ENCODE measurements at places on chromosomes 2 and 18.

DNA sequence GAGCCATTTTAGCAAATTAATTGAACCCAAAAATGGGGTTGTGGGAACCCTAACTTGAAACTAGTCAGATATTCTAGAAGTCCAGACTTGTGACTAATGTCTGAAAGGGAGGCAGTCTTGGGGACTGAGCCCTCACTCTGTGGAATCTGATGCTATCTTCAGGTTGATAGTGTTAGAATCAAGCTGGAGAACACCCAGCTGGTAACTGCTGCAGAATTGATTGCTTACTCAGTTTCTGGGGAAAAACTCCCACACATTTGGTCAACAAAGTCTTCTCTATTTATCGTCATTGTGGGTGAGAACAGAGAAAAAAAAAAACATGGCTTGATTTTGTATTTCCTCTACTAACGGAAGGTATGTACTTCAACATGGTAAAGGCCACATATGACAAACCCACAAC is 1925.8 kb upstream of the CELF4 start:
- no peak for DNase-seq

- DNase-seq, result no peak
These were observed 50.6 kb upstream of the SPRED2 start for GRCh38 chr2:65482971-65483370.

- no peak for DNase-seq
These were observed 112.5 kb upstream of the CREB1 start for GRCh38 chr2:207417301-207417718.

- DNase-seq, result no peak
These were observed 43.4 kb upstream of the LRP1B start for GRCh38 chr2:142174176-142174575.

- no peak for DNase-seq
These were observed 359.5 kb upstream of the FAM98A start for GRCh38 chr2:33958591-33958990.

DNA sequence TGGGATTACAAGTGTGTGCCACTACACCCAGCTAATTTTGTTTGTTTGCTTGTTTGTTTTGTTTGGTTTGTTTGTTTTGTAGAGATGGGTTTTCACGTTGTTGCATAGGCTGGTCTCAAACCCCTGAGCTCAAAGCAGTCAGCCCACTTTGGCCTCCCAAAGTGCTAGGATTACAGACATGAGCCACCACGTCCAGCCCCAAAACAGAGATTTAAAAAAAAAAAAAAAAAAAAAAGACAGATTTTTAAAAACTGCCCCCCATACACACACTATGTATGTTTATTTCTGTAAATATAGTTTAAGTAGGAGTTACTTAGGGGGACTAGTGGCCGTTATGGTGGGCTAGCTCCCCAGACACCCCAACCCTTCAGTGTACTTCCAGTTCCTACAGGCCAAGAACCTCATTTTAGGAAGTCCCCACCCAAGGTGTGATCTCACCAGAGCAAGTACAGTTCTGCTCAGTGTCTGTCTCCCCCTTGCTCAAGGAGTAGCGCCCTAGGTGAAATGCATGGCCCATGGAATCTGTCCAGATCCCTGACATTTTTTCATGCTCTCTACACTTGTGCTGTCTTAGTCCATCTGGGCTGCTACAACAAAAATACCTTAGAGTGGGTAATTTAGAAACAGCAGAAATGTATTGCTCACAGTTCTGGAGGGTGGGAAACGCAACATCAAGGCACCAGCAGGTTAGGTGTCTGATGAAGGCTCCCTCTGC is 1.6 kb upstream of the TMBIM1 start:
- DNase-seq, result no peak

DNA sequence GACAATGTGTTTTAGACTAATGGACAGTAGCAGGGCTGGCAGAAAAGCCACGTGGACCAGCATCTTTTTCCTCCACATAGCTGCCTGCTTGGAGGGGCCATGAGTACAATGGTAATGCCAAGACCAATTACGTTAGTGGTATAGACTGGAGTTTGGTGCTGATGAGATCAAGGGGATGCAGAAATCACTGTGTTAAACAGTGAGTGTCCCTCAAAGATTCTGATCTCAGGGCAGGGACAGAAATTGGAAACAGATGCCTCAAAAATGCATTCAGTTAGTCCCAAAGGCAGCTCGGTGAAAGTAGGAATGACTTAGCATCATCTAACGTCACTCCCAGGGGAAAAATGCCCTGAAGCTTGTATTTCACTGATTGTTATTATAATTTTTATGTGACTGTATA is 72.4 kb downstream of the SLC16A14 start:
- DNase-seq, result no peak

- DNase-seq, result no peak
These were observed 329.5 kb downstream of the PAX3 start for GRCh38 chr2:221969087-221969829.

GRCh38 chr18:54829856-54830255 is 1.6 kb downstream of the RAB27B start:
- DNase-seq, result no peak

- DNase-seq, result no peak
These were observed 97.4 kb upstream of the NABP1 start for GRCh38 chr2:191580581-191580980.

DNA sequence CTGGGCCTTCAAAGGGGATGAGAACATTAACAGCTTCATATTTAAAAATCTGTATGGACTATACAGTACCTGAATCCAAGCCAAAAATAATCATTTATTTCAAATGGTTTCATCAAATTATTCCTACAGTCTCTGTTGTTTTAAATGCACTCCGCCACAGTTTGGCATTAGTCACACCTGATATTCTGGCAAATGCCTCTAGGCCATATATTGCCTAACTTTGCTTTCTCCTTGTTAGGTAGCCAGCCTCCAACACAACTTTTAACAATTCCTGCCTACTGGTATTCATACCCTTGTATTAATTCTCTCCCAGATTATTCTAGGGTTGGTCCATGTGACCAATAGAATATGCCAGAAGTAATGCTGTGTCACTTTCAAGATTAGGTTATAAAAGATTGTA is 146.6 kb upstream of the FANCL start:
- no peak for DNase-seq

GRCh38 chr18:43794363-43794762 is 517.1 kb upstream of the SYT4 start:
- no peak for DNase-seq

- DNase-seq, result no peak
These were observed 243.6 kb downstream of the OSR1 start for GRCh38 chr2:19114754-19115231.

DNA sequence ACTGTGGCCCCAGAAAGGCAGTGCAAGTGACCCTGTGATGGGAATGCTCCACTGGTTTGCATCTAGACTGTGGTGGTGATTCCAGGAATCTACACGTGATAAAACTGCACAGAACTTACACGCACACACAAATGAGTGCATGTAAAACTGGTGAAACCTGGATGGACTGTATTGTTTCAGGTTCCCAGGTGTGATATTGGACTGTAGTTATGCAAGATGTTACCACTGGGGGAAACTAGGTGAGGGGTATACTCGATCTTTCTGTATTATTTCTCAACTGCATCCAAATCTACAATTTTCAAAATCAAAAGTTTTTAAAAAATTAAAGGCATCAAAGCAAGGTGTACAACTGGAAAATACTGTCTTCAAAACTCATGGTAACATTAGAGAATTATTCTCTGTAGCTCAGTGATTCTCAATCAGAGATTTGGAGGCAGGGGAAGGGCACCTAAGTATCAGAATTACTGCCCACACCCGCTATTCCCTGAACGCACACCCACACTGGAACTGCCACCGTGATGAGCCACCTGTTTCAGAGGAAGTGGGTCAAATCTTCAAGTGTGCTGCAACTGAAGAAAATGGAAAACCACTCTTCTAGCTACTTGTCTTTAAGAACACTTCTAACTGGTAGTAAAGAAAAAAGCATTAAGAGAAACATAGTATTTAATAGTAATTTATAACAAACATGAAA is 26.7 kb downstream of the PTPN2 start:
- DNase-seq, result peak; percentile 28

DNA sequence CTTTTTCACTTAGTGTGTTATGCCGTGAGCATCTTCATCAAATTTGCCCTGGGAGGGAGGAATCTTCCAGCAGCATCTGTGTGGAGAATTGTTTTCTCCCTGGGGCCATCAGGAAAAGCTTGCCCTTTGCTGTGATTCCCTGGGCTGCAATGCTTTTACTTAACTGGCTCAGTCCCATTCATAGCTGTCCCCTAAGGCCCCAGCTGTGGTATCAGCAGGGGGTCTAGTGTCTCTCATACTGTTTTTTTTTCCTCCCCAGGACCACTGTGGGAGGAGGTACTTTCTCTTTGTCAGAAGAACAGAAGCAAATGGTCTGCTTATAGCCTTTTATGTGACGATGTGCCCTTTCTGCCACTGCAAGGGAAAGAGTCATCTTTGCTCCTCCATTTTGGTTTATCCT is 176.8 kb upstream of the CELF4 start:
- DNase-seq, result no peak

DNA sequence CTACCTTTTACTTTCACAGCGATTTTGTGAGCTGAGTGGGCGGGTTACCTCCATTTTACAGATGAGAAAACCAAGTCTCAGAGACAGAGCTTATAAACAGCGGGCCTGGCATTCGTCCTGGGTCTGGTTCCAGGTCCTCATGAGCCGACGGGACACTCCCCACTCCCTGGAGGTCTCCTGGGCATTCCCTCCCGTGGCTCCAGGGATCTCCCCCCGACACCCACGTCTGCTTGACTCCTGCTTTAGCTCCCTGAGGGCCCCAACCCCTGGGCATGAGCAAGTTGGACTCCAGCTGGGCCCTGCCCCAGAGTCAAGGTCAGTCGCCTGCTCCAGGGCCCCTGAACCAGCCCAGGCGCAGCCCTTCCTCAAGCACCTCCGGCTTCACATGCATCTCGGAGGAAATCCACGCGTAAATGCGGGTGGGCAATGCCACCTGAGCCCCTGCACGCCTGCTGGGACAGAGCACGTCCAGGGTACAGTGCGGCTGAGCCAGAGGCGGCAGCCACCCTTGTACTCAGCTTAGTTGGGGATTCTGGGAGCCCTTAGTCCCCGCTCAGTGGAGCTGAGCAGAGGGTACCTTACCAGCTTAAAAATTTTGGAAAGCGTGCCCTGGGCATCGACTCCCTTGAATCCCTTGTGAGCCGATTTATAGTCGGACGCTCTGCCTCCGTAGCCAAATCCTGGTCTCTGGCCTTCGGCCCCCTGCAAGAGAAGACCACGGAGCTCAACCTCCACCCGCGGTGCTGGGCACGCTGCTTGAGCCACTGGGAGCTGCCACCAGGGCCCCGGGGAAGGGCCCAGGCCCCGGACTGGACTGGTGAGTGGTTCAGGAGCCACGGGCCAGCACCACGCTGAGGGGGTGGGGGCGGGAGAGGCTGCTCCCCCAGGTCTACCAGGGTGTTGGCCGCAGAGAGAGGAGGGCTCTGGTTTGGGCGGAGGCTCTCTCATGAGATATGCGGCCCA is 148.1 kb downstream of the MBP start:
- no peak for DNase-seq

DNA sequence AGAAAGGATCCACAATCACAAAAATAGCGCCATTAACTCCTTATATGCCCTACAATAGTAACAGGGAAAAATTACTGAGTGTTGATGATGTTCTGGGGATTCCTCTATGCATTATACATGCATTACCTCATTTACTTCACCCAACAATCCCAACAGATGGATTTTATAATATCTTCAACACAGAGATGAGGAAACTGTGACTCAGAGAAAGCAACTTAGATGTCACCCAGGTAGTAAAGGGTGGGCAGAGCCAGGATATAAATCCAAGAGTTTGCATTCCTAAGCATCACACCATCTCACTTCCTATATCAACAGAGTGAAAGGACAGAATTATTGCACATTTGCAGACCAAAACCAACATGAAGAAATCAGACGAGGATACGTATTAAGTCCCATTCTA is 144.2 kb downstream of the TCF4 start:
- DNase-seq, result no peak

DNA sequence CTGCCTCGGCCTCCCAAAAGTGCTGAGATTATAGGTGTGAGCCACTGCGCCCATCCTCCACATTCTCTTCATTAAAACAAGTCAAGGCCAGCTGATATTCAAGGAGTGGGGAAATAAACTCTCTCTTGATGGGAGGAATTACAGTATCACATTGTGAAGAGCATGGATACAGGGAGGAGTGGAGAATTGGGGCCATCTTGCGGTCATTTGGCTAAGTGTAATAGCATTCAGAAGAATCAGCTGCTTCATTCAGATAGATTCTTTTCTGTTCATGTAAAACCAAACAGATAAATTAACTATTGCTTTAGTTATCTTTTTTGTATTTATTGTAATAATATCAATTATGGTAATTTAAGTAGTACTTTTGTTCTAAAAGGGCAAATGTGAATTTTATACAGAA is 156.3 kb downstream of the UBR3 start:
- no peak for DNase-seq

GRCh38 chr2:172674034-172674967 is 61.3 kb upstream of the RAPGEF4 start:
- DNase-seq, result peak; percentile 41

GRCh38 chr2:150535176-150535575 is 47.7 kb upstream of the RND3 start:
- DNase-seq, result no peak

- peak; percentile 24 for DNase-seq
These were observed 2.1 kb downstream of the TRIB2 start for GRCh38 chr2:12718711-12719399.

GRCh38 chr18:56168049-56168781 is 470.2 kb downstream of the TXNL1 start:
- DNase-seq, result no peak

- no peak for DNase-seq
These were observed 57.1 kb downstream of the ZFP36L2 start for GRCh38 chr2:43169099-43169945.

DNA sequence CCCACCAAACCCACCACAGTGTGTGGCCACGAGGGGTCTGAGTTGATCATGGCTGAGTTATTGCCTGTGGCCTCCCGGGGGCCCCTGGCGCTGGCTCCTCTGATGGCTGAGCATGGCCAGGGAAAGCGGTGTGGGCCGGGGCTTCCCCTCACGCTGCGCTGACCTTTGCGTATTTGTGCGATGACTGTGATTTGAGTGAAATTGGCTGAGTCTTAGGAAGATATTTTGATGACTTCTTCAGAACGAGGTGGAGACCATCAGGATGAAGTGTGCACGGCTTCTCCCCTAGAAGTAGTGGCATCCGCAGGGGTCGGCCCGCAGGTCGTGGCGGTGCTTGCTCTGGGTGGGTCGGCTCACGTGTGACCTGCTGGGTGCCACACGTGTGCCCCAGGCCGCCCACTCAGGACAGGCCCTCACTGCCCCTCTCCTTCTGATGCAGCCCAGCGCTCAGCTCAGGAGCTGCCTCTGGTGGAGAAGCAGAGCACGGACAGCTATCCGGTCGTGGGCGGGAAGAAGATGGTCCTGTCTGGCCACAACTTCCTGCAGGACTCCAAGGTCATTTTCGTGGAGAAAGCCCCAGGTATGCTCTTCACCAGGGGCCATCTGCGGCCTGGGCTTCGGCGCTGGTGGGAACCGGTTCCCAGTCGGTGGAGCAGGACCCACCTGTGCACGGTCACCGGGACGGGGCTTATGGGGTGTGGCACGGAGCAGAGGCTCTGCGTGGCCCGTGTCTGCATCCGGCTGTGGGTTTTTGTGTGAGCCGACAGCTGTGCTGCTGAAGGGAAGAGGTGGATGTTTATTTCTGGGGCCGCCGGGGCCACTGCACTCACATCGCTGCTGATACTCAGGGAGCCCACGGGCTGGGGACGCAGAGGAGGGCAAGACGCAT is 55.8 kb downstream of the NFATC1 start:
- DNase-seq, result no peak

GRCh38 chr2:120316528-120317179 is 29.3 kb upstream of the INHBB start:
- no peak for DNase-seq
